Mesenteric fat pad (tissue), 1 donor: ENCODE measurements at places on chromosomes 7 and 10. TPM values are rescaled to one million over a fixed set of nuclear protein-coding genes. Genes with fewer than 3 reads are reported as not detected.

Gene MYH16
- total RNA-seq, result not detected

Gene CCZ1B
- 53.0 TPM for total RNA-seq

Gene IRF5
- total RNA-seq, result 17.3 TPM

Gene ASB10
- total RNA-seq, result not detected

Gene ANKRD7
- not detected for total RNA-seq

Gene PDE6C
- total RNA-seq, result not detected

Gene MSMB
- total RNA-seq, result not detected

Gene ELMO1
- 48.9 TPM for total RNA-seq

Gene CYP3A5
- total RNA-seq, result 96.8 TPM

Gene ANXA8L1
- not detected for total RNA-seq

Gene CADPS2
- total RNA-seq, result 9.7 TPM

GRCh38 chr7:157292770-157293412 lies 43.9 kb upstream of the DNAJB6 start:
- no peak for DNase-seq

DNA sequence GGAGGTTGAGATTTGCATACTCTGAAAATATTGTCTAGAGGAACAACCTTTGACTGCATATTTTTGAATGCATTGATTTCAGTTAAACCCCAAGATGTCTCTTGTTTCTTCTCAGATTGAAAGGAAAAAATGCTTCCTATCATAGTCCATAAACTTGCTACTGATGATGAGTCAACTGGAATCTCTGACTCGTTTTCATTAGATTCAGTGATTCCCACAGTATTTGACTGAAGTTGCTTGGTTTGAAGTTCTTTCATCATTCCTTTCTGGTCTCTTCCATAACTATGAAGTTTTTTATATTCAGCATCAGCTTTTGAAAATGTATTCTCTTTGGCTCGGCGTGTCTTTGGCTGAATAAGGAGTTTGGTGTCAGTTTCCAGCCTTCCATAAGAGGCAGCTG lies 10.7 kb downstream of the PEX1 start:
- DNase-seq, result no peak

- no peak for DNase-seq
Measured at GRCh38 chr10:7817984-7818294, 366 bp upstream of the TAF3 start.

- no peak for DNase-seq
Measured at GRCh38 chr7:149103424-149103823, 12.9 kb upstream of the ZNF786 start.

- DNase-seq, result no peak
Measured at GRCh38 chr7:139557857-139558581, 34.5 kb downstream of the CLEC2L start.

DNA sequence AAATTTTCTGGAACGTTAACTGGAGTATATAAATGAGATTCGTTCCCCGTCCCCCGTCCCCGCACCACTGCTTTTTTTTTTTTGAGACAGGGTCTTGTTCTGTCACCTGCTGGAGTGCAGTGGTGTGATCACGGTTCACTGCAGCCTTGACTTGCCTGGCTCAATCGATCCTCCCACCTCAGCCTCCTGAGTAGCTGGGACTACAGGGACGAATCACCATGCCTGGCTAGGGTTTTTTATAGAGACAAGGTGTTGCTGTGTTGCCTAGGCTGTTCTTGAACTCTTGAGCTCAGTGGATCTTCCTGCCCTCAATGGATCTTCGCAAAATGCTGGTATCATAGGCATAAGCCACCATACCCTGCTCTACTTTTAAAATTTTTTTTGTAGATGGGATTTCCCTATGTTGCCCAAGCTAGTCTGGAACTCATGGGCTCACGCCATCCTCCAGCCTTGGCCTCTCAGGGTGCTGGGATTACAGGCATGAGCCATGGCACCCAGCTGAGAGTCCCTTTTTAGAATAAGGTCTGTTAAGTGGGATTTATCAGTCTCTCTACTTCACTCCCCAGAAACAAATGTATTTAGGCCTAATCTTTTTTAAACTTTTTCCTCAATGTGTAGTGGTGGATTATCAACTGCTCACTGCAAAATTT lies 122.9 kb downstream of the LYZL1 start:
- no peak for DNase-seq

DNA sequence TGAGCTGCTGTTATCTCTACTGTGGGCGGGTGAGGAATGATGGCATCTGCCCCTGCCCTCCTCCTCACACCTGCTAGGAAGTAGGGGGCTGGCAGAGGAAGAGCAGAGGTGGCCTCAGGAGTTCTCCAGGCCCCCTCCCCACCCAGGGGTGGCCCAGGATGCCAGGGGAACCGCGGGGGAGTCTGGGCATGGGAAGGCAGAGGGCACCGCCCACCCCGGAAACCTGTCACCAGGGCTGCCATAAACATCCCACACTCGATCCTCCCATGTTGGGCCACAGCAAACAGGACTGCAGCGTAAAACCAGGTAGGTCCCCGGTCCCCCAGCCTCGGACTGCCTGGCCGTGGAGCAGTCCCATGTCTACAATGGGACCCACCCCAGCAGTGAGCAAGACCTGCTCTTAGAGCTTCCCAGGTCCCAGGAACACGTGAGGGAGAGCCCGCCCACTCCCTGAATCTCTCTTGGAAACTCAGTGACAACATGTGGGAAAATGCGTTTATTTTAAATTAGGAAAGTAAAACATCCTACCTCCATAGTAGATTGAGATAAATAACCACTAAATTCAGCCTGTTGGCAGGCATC lies 23.4 kb downstream of the EBF3 start:
- peak; percentile 64 for DNase-seq

DNA sequence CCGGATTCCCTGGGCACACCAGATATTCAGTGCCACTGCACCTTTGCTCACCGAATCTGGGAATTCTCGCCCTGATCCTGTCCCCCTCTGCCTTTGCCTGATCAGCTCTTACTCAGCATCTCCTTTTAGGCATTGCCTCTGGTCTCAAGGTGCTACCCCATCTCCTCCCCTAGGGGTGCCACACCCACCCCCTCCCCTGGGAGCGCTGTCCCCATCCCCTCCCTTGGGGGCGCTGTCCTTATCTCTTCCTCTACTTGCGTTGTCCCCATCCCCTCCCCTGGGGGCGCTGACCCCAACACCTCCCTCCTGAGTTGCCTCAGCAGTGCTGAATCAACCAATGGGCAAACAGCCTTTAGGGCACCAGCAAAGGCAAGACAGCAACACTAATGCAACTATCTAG lies 686.9 kb upstream of the FOXK1 start:
- no peak for DNase-seq

DNA sequence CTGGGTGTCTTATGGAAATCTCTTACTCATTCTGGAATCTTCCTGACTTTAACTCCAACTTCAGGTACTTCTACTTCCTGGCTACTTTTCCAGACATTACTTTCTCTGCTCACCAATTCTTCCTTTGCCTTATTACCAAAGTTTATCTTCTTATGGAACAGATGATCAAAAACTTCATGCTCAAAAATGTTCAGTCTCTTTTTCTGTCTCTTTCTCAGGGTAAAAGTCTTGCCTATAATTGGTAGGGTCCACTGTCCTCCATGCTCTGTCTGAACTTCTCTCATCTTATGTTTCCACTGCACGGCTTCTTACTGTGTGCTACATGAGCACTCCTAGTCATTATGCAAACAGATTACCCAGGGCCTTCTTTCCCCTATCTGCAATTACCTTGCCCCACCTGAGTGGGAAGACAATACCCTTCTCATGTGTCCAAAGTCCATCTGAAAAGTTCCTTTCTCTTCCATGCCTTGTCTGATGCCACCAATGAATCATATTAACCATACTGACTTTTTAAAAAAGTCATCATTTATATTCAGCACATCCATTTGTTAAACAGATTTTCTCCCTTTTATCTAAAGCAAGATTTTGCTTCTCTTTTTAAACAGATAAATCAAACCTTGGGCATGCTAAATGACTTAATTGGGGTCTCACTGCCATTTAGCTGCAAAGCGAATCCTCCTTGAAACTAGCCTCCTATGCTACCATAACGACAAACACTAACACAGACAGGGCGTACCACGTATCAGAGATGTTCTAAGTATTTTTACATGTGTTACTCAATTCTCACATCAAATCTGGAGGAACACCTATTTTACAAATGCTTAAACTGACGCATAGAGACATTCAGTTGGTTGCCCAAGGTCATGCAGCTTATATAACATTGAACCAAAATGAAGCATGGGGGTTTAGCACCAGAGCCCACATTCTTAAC lies 48.8 kb downstream of the SEMA3C start:
- DNase-seq, result no peak

DNA sequence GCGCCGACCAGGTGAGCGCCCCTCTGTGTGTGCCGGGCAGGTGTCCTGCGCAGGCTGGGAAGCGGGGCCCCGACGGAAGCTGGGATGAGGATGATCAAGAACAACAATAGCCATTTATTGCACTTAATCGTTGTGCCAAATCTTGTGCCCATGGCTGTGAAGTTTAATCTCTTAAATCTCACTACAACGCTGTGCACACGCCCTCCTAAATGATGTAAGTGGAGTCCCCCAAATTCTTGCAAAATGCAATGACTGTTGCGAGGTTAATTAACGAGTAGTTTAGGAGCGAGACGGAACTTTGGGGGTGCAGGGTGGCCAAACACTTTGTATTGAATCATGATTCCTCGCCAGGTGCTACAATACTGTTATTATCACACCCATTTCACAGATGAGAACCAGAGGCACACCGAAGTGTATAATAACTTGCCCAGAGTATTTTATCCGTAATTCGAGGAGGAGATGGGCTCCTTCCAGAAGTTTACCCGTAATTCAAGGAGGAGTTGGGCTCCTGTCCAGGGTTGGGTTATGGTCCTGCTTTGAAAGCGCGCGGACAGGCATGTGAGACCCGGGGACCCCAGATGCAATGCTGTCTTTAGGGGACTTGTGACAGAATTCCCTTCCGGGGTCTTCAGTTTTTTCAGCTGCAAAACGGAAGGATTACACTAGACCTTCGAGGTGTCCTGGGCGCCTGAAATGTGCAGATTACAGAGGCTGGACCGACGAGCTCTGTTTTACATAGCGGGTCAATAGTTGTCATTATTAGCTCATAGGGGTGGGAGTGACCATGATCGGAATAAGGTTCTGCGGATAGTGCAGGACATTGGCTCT lies 1.0 kb downstream of the FFAR4 start:
- DNase-seq, result no peak

DNA sequence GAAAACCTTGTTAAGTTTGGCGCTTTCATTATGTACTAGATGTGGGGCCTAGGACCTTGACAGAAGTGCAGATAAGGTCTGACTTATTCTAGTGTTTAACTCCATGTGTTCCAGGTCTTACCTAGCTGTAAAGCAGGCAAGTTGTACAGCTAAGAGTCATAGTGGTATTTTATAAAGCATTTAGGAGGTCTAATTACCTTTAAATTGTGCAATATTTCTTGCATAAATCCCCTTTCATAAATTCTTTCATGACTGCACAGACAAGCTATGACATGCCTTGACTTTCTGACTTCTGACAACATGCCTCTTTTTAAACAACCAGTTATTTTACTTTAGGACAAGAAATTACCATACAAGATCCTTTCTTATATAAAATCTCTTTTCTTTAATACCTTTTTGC lies 151.6 kb upstream of the VSTM2A start:
- DNase-seq, result no peak

DNA sequence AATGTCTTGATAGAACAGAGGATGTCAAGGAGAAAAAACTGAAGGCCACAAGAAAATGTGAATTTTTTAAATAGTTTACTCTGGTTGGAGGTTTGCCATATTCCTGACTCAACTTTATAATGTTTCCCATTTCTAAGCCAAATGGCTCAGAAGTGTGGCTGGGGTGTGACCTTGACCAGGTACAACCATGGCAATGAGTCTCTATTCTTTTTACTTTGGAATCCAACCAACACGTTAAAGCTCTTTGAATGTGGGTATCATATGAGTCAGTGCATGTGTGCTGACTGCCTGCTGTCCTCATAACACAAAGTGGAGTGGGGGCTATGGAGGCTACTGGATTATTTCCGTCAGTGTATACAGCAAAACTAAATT lies 33.5 kb upstream of the DLD start:
- no peak for DNase-seq

GRCh38 chr10:29838539-29838938 lies 203.8 kb upstream of the SVIL start:
- no peak for DNase-seq

DNA sequence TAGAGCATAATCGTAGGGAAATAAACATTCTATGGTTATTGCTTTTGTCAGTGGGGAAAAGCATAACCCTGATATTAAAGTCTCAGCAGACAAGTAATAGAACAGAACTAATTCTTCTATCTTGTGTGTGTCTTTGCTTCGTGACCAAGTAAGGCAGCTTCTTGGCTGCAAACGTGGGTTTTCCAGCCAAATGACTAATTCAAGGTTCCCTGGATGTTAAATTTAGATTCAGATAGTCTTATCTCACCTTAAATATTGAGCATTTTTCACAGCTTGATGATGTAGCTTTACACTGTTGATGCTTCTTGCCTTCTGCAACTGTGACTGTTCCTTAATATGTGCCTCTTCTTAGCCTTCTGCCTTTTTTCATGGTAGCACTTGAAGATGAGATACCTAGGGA lies 113.0 kb downstream of the EXOC4 start:
- DNase-seq, result no peak

DNA sequence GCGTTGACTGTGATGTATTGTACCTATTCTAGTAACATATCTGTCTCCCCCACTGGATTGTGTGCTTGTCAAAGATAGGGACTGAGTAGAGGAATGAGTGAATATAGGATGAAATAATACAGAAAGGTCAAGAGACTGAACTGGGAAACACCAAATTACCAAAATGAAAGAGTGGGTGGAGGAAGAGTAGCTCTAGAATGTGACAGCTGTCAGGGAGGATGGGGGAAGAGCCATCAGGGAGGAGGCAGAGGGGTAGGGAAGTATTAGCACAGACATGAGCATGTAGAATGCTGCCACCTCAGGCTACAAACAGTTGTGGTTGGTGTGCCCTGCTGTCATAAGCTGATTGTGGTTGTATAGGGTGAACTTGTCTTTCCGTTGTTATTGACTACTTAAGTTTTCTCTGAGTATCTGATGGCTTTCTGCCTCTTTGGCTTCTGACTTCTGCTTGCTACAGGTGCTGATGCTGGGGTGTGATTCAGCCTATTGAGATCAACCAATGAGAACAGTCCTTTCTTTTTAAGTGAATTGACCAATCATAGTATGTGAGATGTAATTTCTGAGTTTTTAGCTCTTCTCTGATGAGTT lies 5.6 kb downstream of the CCSER2 start:
- DNase-seq, result no peak

DNA sequence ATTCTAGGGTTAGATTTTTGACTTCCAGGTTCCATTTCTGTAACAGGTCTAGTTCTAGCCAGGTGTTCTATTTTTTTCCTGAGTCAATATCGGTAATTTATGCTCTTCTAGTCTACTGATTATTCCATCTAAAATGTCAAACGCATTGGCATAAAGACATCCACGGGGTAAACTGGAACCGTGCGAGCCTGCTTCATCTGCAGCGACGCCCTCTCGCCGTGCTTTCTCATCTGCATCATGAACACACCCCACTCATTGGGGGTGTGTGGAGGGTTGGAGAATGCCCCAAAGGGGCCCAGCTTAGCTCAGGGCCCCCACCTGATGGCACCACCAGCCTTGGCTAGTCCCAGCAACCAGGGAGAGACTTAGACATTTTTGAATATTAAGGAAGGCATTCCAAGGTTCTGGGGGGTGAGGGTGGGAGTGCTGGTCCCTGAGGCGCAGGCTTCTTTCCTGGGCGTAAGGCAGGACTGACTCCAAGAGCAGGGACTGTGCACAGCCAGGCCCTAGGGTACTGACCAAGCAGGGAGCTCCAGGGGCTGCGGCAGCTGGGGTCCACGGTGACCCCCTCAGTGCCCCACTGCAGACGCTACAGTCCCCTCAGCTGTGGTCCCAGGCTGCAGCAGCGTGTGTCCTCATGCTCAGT lies 12.9 kb upstream of the CRYGN start:
- no peak for DNase-seq
